Right atrium auricular region (tissue), 2 donors: ENCODE measurements at places on chromosomes 12 and 14. TPM values are rescaled to one million over a fixed set of nuclear protein-coding genes. Genes with fewer than 3 reads are reported as not detected.

GUCY2C gene
- not detected for total RNA-seq

KRT75 gene
- not detected for total RNA-seq

CLEC9A gene
- not detected for total RNA-seq

CLEC4C gene
- total RNA-seq: not detected

GLI1 gene
- total RNA-seq: not detected

DDX47 gene
- total RNA-seq: 24.1 TPM

PLEKHG3 gene
- total RNA-seq: 28.1 TPM

DNA sequence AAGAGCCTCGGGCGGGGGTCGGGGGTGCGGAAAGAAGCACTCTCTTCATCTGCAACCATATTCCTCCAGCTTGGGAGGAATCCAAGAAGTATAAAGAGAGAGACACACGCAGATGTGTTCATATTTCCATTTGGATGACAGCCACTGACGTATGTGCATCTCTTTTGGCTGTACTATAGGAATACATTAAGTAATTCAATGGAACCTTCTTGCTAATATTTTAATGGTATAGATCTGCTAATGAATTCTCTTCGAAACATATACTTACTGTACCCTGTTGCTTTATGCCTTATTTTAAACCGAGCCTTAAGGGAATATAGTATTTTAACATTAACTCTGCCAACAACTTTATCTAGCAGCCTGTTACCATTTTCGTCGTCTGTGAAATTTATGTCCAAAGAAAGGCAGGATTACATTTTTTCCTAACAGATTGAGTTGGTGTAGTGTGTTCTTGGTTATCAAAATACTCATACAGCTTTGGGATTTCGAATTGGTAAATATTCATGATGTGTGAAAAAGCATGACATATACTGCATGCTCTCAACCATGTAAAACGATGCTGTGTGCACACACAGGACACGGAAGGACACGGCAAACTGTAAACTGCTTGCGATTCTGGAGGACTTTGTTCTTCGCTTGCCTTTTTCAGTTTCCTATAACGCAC, 84.5 kb downstream of the CCDC88C start:
- no peak for DNase-seq

PUS1 gene
- total RNA-seq: 5.0 TPM

OAS1 gene
- 4.0 TPM for total RNA-seq

LRRK2 gene
- total RNA-seq: 8.6 TPM

DNA sequence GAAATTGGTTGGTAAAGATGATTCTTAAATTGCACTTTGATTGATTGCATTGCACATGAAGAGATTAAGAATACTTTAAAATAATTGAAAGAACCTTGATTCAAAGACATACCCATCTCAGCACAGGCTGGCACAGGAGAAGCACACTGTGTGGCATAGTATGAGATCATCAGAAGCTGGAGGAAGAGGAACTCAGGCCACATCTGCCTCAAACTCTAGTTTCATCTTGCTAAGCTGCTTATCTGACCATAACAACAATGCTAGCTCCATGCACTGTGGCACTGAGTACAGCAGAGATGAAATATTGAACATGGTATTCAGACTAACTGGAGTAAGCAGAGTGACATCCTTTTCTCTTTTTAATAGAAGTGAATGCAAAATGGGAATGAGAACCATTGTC, 99.1 kb downstream of the TBC1D30 start:
- no peak for DNase-seq

- no peak for DNase-seq
Measured at GRCh38 chr12:119363037-119363436, 28.5 kb downstream of the CCDC60 start.

DNA sequence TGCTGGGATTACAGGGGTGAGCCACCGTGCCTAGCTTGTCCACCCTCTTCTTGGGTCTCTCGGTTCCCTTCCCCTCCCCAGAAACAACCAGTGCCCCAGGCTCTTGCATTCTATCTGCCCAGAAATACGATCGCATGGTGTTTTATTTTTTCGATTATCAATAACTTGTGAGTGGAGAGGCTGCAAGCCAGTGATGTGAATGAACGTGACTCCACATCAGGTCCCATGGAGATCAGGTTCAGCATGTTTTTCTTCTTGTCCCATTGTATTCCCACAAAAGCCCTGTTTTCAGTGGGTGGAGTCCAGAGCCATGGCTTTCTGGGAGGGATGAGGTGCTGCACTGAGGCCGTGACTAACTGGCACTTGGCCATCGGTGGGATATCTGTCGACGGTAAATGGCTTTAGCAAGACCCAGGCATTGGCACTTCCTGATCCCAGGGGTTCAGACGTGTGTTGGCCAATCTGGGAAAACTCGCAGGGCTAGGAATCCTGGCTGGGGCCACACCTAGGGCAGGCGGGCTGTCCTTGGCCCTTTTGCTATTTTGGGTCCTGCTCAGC, 12.7 kb upstream of the HNF1A start:
- DNase-seq: no peak

DNA sequence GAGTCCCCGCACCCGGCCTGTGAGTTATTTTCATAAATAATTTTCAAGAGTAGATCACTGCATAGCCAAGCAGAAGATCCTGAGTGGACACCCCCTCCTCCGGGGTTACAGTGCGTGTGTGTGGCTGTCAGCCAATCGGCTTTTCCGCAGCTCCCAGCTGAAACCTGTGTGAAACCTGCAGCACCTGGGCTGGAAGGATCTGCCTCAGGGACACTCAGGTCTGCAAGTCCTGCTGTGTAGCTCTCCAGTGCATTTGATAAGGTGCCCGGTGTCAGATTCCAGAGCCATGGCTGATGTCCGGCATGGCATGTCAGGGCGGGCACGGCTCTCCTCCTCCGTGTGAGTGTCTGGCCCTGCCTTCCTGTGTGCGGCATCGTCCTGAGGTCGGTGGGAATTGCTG, 124.8 kb downstream of the GLT1D1 start:
- no peak for DNase-seq

GRCh38 chr14:65972891-65973290, 513.3 kb upstream of the CCDC196 start:
- no peak for DNase-seq

RNASE7 gene
- not detected for total RNA-seq

SPIC gene
- not detected for total RNA-seq

DNA sequence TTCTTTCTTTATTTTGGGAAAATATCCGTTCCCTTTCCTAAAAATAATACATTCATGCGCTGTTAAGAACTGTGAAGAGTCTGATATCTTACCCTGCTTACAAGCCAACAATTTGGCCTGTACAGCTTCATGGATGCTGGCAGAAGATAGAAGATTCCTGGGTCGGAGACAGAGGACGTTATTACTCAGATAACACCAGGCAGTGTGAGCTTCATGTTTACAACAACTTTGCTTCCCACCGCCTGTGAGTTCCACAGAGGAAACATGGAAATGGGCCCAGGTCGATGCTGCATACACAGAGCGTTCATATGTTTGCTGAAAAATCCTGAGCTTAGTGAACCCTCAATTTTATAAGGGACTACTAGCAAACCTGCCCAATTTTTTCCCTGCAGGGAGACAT, 705.6 kb upstream of the SEL1L start:
- no peak for DNase-seq

DNA sequence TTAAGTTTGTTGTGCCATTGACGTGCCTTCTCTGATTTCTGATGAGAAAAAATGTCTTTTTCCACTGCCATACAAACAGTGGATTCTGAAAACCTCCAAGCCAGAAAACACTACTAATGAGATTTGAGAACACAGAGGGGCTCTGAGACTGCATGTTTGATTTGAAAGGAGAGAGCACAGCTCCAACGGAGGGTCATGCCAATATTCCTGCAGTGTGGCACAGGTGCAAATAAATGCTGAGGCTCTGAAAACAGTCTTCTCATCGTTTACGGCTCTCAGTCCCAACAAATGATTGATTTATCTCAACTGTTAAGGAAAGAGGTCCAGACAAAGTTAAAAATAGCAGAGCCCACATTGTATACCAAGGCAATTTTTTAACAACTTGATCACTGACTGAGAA, 128.7 kb downstream of the KCNH5 start:
- DNase-seq: no peak

DNA sequence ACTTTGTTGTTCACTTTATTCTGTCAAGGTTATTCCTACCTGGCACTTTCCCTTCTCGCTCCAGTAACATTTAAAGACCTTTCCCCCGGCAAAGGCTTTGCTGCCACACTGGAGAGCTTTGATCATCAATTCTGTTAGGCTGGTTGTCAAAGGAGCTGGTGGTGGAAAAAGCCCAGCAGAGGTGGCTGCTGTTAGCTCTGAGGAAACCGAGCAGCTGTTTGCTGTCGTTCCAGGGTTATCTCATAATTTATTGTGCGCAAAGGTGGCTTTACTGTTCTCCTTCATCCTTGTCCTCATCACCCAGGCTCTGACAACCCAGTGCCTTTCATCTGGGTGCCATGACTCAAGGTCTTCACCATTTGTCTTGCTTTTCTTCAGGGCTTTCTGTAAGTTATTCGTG, 38.2 kb upstream of the CRADD start:
- DNase-seq: no peak

- no peak for DNase-seq
Measured at GRCh38 chr12:23631786-23632377, 317.6 kb downstream of the SOX5 start.

DNA sequence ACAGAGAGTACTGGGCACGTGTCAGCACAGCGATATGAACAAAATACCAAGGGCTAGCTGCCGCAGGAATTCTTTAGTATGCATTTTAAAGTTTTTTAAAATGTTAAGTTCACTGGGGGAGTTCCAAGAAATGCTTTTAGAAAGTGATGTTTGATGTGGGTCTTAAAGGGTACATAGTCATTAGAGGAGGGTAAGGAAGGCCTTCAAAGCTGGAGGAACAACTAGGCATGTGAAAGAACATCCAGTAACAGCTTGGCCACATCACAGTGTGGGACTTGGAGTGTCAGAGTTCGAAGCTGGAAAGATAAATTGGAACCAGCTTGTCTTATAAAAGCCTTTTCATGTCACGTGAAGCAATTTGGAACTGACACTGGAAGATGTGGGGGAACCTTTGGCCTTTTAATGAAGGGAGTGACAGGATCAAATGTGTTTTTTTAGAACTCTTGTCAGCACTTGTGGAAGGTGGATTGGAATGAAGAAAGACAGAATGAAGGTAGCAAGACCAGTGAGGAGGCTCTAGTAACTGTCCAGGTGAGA, 57.7 kb downstream of the WDR20 start:
- no peak for DNase-seq

DNA sequence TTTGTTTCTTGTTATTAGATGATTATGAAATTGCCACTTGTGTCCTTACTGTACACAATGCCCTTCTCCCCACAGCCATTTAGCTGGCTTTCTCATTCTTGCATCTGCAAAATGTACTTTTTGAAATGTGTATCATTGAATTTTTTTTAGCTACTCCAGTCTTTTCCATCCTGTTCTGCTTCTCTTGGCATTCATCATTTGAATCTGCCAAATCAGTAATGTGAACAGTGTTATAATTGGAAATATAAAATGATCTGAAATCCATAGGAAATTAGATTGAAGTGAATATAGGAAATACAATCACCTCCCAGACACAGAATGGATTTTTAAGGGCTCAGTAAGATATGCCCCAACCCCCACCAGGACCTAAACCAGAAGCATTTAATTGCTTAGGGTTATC, 253.4 kb downstream of the C12orf50 start:
- no peak for DNase-seq

- no peak for DNase-seq
Measured at GRCh38 chr14:35362450-35362849, 42.1 kb downstream of the NFKBIA start.

DNA sequence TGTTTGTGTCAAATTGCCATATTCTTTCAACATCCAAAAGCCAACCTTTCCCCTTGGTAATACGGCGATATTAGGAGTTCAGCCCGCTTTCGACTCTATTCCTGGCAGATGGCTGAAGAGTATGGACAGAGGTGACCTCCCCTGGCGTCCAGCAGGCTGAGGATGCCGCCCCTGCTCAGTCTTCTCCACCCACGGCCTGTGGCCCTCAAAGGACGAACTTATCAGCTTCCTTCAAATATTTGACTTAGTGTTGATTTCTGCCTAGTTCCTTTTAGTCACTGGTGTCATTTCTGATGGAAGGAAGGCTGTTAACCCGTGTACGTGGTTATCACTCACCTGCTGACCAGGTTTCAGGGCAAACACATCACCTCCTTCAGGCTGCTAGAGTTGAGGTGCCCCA, 65.0 kb downstream of the TESC start:
- DNase-seq: no peak

MYH6 gene
- 8,253 TPM for total RNA-seq

DNA sequence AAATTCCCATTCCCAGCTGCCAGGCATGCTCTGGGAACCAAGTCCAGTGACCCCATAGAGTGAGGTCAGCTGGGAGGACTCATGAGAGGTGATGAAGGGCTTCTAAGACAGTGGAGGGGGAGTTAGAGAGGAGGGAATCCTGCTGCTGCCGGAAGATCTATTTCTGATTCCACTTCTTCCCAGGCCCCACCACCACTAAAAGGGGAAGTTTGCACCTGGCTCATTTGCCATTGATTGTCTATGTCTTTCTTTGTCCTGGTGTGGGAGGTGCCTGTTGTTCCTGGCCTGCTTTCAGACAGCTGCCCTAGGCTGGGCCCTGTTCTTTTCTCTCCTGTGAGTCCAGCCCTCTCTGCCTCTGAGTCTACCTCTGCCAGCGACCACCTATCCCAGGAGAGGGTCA, 3.0 kb upstream of the KRT6A start:
- no peak for DNase-seq

- no peak for DNase-seq
Measured at GRCh38 chr12:117527479-117527855, 166.0 kb upstream of the NOS1 start.

DNA sequence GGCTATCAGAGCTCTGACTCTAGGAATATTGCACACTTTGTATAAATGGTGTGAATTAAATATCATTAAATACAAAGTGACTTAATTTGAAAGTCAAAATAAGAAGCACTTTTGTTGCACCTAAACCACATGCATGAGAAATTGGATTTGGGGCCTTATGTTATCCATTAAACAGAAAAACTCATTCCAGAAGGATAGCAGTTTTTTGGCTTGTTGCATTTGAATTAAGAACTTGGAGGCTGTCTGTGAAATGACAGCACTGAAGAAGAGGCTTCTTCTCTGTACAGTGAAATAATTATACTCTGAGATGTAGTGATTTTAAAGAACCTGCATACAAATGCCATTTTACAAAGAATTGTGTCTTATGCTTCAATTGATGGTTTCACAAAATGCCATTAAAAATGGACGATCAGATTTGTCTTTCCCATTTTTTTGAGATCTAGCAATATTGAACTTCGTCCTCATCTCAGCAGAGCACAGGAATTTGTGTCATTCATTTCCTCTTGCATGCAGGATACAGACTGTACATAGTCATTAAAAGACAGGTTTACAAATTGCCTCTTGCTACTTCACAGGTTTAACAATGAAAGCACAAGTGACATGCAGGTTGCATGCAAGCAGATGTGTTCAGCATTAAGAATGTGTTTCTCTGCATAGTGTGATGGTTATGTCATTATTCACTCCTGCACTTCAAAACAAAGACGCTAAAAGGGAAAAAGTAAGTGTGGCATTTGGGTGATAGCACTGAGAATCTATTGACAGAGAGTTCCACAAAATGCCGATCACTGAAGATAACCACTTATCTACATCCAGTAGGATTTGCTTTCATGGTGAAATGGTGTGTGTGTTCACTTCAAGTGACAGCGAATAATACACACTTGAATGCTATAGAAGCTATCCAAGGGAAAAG, 35.9 kb upstream of the PYGL start:
- no peak for DNase-seq
